Trophoblast cell (in vitro differentiated cells and primary cell): ENCODE measurements at places on chromosomes 3 and 15.

DNA sequence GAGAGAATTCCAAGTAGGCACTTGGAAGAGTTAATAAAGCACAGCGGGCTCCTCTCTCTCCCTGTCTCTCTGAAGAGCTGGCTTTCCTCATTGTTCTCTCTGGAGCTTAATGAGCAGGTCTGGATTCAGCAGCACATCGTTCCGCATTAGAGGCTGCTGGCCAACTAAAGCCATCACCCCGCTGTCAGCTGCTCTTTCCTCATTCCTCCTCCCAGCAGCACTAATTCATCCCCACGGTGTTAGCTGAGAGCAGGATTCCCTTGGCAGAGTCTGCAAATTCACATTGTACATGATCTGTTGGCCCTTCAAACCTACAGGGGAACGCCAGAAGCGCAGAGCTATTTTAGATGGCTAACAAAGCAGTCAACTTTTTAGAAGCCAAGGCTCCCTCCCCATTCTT lies 44.2 kb downstream of the SGO1 start:
- DNase-seq = no peak

GRCh38 chr3:68458581-68458980 lies 473.8 kb downstream of the TAFA4 start:
- no peak for DNase-seq

GRCh38 chr3:184836090-184836822 lies 24.3 kb downstream of the VPS8 start:
- no peak for DNase-seq

- DNase-seq = no peak
Observed at GRCh38 chr15:99986297-99987118, 253.3 kb upstream of the LYSMD4 start.

DNA sequence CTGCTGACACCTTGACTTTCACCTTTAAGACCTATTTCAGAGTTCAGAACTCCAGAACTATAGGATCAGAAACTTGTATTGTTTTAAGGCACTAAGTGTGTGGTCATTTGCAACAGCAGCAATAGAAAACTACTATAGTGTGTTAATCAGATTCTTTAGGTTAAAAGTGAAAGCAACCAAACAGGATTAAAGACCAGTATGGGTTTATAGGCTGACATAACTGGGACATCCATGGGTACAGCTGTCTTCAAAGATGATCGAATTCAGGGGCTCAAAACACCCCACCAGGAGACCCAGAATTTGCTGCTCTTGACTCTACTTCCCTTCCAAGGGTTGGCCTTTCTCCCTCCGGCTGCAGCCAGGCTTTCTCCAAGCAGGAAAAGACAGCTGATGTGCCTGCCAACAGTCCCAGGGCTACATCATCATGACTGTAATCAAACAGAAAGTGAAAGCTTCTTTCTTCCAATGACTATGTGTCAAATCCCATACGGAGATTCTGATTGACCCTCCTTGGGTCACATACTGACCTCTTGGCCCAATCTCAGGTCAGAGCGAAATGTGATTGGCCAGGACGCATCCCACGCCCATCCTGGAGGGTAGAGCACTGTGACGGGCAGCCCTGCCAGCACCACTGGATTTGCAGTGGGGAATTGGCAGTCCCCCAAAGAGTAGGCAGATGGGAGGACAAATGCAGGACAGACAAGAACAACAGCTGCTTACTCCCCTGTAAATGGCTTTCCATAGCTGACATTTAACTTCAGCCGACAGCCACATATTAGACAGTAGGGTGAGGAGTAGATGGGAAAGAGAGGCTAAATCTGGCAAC lies 51.4 kb upstream of the RNF7 start:
- peak; percentile 32 for DNase-seq

DNA sequence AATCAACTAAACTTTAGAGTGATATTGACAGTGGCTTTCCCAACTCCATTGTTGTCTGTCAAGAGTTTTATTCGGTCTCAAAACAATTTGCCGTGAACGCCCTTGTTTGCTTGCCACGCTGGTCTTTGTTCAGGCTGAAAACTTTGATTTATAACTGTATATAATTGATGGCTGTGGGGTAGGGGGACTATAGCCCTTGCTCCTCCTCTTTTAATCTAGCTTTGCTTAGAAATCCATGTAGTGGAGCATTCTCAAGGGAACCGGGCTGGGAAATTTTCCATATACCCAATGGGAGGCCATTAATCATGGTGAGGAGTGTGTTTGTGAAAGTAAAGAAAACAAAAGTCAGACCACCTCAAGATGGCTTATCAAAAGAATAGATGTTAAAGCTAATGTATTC lies 339.8 kb upstream of the RARB start:
- no peak for DNase-seq

- peak; percentile 66 for DNase-seq
Observed at GRCh38 chr3:12508291-12508700, 24.0 kb downstream of the TSEN2 start.

- no peak for DNase-seq
Observed at GRCh38 chr3:81249540-81250029, 511.9 kb downstream of the GBE1 start.

DNA sequence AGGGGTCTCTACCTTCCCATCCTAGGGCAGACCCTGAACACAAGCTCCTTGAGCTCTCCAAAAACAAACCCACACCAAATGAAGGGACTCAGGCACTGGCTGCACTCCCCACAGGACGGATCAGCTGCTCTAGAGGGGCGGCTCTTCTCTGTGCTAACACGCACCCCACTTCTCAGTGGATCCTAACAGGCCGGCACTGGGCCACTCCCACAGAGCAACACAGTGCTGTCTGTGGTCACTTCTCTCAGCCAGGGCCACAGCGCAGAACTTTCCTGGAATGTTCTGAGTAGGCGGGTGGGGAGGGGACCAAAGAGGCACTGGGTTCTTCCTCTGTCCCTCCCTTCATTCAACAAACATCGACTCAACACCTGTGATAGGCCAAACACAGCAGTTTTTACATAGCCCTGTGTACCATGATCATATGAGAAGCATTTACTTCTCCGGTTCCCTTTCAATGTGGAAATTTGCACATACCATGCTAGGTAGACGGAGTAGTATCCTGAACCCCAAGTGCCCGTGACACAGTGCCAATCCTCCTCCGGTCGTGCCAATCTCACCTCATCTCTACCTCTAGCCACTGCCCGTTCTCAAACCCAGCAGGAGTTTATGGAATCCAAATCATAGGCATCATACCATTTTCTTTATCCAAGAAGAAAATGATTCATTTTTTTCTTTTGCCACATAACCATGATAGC lies 98.1 kb downstream of the LRIG1 start:
- no peak for DNase-seq

- no peak for DNase-seq
Observed at GRCh38 chr3:186959029-186959624, 28.8 kb downstream of the ST6GAL1 start.

- no peak for DNase-seq
Observed at GRCh38 chr15:67781907-67782690, 43.2 kb upstream of the SKOR1 start.

- no peak for DNase-seq
Observed at GRCh38 chr3:99319450-99319849, 318.9 kb upstream of the COL8A1 start.

GRCh38 chr3:76065964-76066363 lies 280.6 kb upstream of the ZNF717 start:
- no peak for DNase-seq

GRCh38 chr3:197749315-197749600 lies 425 bp upstream of the FYTTD1 start:
- peak; percentile 43 for DNase-seq

DNA sequence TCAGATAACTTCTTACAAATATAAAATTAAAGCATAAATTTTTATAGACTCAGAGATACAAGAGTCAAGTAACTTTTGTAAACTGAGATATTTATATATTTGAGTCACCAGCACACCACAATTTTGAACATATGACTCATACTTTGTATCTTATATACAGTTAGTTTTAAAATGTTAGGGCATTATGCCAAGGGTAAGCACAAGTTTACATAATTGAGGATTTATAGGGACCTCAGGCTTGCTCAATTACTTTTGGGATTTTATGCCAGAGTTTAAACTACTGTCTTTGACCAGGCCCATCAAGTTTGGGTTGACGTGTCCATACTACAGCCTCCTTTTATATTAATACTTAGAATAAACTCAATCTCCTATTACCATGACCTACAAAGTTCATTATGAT lies 7.4 kb upstream of the FGF7 start:
- no peak for DNase-seq

GRCh38 chr3:71972031-71972430 lies 187.1 kb upstream of the PROK2 start:
- peak; percentile 76 for DNase-seq

- DNase-seq = no peak
Observed at GRCh38 chr3:151873398-151873797, at the start of gene SUCNR1. SUCNR1 (plus strand) TSS chr3:151873643; CDS start chr3:151879893, 6,250 bp downstream.

DNA sequence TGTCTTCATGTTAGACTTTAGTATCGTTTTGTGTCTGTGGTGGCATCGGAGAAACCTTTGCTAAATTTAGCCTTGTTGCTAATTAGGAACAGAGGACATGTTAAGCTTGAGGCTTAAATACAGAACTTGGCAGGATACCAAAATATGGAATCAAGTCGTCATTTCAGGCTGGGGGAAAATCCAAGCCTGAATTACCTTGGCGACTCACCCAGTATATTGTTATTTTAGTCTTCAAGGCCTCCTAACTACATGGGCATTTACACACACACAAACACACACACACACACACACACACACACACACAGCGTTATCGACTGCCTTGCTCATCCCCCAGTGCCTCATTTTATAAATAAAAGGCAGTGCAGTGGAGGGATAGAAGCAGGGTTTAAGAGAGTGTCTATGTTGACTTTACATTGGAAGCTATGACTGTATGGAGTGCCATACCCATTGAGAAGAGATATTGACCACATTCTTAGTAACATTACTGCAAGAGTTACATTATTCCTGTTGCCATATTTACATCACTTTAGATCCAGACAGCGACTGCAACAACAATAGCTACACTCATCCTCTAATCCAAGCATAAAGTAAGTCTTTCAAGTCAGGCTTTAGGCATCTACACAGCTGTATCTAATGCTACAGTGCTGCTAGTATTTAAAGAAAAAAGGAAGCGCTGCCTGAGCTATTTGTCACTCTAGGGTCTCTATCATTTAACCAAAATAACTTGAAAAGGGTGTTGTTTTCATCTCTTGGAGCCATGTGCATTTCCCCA lies 210.8 kb upstream of the SEMA6D start:
- DNase-seq = no peak
